Activated CD8-positive, alpha-beta T cell treated with anti-CD3 and anti-CD28 coated beads for 36 hours (primary cell): ENCODE measurements at places on chromosomes 3 and 15. TPM values are rescaled to one million over a fixed set of nuclear protein-coding genes. Genes with fewer than 3 reads are reported as not detected.

Gene ELP6
- total RNA-seq: 41.5 TPM

Gene ITIH1
- total RNA-seq: not detected

Gene ZXDC
- 27.8 TPM for total RNA-seq

Gene RASGRF1
- total RNA-seq: not detected

Gene CLCN2
- total RNA-seq: 4.0 TPM

Gene CHRFAM7A
- total RNA-seq: 0.77 TPM
